ENCODE measurements at places on chromosomes 4 and X.
A peak's percentile ranks its signal among the peaks of the same experiment; 100 is the strongest.

DNA sequence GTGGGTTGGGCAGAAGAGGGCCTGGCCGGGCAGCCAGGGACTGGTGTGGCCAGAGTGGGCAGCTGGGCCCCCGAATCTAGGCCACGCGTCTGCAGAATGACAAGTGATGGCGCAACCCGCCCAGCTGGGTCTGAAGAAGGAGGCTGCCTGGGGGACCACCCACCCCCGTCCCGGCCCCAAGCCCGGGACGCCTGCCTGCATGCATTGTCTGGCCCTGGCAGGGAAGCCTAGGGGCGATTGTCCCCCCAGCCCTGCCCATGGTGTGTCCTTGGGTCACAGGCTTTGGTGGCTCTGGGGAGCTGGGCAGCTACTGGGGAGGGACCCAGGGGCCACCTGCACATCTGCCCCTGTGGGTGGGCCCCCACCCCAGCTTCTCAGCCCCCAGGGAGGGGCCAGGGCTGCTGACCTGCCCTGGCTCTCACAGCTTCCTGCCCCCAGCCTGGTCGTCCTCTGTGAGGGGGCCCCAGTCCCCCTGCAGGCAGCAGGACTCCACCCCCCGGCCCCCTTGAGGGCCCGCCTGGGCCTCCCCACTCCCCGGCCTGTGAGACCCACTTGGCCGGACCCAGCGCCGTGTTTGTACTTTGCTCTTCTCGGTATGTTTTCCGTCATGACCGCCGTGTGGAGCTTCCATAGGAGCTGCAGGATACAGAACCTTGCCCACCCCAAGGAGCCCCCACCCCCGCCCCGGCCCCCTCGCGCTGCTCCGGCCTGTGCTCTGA is 4.9 kb downstream of the FGFR3 start:
- H3K27ac ChIP-seq, result peak overlapping the region; percentile 96
- DNase-seq, result peak; percentile 52

GRCh38 chr4:119211867-119212233 is 663 bp upstream of the USP53 start:
- peaks cover 4% of the 10 kb centered on the region for H3K4me1 ChIP-seq
- DNase-seq, result no peak
- H3K27ac ChIP-seq, result peak overlapping the region; percentile 95
- peak overlapping the region; percentile 59 for H3K4me3 ChIP-seq
- H3K27me3 ChIP-seq, result no peaks in the 10 kb centered on the region

- H3K4me1 ChIP-seq, result peaks cover 4% of the 10 kb centered on the region
- peak overlapping the region; percentile 76 for H3K27ac ChIP-seq
- DNase-seq, result no peak
- H3K27me3 ChIP-seq, result no peaks in the 10 kb centered on the region
- no peak overlapping the region for H3K4me3 ChIP-seq
- H3K36me3 ChIP-seq, result no peaks in the 10 kb centered on the region
These were observed 98.0 kb downstream of the CDS1 start for GRCh38 chr4:84680956-84681355.

DNA sequence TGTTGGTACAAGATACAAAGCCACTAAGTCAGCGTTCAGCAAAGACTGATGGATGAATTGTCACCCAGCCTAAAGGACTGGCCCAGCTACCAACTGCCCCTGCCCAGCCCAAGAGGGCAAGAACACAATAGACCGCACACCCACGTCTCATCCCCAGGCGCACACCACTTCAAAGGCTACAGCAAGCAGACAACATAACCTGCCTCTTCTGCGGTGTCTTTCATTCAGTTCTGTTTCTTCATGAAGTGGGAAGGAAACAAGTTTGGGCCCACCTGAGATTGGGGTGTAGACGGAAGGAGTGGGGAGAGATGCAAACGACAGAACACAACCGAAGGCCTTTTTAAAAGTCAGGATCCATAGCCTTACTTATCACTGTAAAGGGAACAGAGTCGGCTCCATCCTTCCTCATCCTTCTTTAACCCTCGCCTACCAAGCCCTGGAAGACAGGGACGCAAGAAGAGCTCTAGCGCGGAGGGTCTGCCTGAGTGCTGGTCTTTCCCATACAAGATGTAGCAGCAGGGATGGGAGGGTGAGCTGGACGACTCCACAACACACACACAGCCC is 691 bp downstream of the SCARB2 start:
- no peak for DNase-seq
- H3K27ac ChIP-seq, result peak overlapping the region; percentile 99
- H3K36me3 ChIP-seq, result no peaks in the 10 kb centered on the region
- H3K4me1 ChIP-seq, result peaks cover 56% of the 10 kb centered on the region

GRCh38 chrX:24231641-24232179 is 82.2 kb downstream of the SUPT20HL2 start:
- H3K27ac ChIP-seq, result peak overlapping the region; percentile 40
- peaks cover 5% of the 10 kb centered on the region for H3K4me1 ChIP-seq
- no peaks in the 10 kb centered on the region for H3K27me3 ChIP-seq
- H3K4me3 ChIP-seq, result no peak overlapping the region

GRCh38 chr4:135359128-135359527 is 1157.5 kb upstream of the PABPC4L start:
- H3K27ac ChIP-seq, result no peak overlapping the region
- no peak overlapping the region for H3K4me3 ChIP-seq
- no peak for DNase-seq
- no peaks in the 10 kb centered on the region for H3K27me3 ChIP-seq
- H3K36me3 ChIP-seq, result no peaks in the 10 kb centered on the region
- H3K4me1 ChIP-seq, result no peaks in the 10 kb centered on the region

GRCh38 chr4:87530868-87531267 is 1.7 kb upstream of the SPARCL1 start:
- H3K27me3 ChIP-seq, result no peaks in the 10 kb centered on the region
- H3K4me1 ChIP-seq, result peaks cover 21% of the 10 kb centered on the region
- peak; percentile 23 for DNase-seq
- H3K36me3 ChIP-seq, result no peaks in the 10 kb centered on the region
- H3K4me3 ChIP-seq, result no peak overlapping the region

DNA sequence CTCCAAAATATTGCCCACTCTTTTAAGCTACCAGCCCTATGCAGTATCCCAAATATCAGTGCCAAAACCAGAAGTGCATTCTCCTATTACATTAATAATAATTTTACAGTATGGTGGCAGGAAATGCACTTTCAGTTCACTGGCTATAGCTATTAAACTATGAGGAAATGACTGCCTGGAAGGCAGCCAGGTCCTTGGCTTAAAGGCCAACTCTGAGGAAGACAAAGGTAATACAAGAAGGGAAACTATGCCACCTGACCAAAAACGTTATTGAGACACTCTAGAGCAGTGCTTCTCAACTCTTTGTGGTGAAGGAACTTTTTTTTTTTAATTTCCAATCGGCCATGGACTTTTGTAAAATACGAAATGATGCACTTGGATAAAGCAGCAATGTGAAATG is 133.6 kb upstream of the VAMP7 start:
- no peaks in the 10 kb centered on the region for H3K27me3 ChIP-seq
- H3K36me3 ChIP-seq, result no peaks in the 10 kb centered on the region

DNA sequence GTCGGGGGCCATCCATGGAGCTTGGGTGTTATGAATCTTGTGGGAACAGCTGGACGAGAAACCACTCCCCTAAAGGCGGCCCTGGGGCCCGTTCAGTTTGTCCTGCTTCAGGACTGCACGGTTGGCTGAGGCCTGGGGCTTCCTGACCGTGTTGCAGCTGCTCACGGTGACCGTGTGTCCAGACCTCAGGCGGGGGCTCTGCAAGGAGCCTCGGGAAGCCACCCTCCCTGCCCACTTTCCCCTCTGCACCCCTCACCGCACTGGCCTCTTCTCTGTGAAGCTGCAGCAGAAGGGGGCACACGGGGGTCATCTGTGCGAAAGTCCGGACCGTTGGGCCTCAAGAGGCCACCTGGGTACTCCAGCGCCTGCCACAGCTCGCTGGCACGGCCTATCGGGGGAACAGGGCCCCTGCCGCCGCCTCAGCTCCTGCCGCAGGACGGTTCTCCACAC is 29.4 kb downstream of the UVSSA start:
- DNase-seq, result no peak
- no peaks in the 10 kb centered on the region for H3K36me3 ChIP-seq
- H3K27me3 ChIP-seq, result no peaks in the 10 kb centered on the region
- no peak overlapping the region for H3K27ac ChIP-seq

- H3K27me3 ChIP-seq, result no peaks in the 10 kb centered on the region
- no peak for DNase-seq
- no peaks in the 10 kb centered on the region for H3K36me3 ChIP-seq
- no peaks in the 10 kb centered on the region for H3K4me1 ChIP-seq
These were observed 374.0 kb downstream of the EPHA5 start for GRCh38 chr4:65296246-65296645.

DNA sequence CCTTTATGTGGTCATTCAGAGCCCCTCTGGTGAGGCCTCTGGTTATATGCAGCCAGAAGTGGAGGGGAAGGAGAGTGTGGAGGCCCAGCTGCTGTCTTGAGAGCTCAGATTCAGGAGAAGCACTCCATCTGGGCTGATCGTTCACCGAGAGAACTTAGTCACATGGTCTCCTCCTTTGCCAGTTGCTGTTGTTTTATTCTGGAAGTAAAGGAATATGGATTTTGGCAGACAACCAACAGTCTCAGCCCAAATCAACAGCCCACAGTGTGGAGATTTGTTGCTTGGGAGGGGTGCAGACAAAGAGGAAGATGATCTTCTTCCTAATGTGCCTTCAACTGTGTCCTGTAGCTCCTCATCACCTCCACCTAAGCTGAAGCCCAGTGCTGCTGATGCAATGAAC is 355.4 kb downstream of the ANK2 start:
- H3K27me3 ChIP-seq, result no peaks in the 10 kb centered on the region
- H3K27ac ChIP-seq, result peak overlapping the region; percentile 58
- H3K4me1 ChIP-seq, result peaks cover 11% of the 10 kb centered on the region
- no peak for DNase-seq
- H3K36me3 ChIP-seq, result no peaks in the 10 kb centered on the region

- no peaks in the 10 kb centered on the region for H3K27me3 ChIP-seq
- no peak for DNase-seq
- H3K36me3 ChIP-seq, result no peaks in the 10 kb centered on the region
- no peaks in the 10 kb centered on the region for H3K4me1 ChIP-seq
- H3K27ac ChIP-seq, result no peak overlapping the region
These were observed 30.3 kb downstream of the ABLIM2 start for GRCh38 chr4:8128100-8128856.

- no peak overlapping the region for H3K4me3 ChIP-seq
- H3K36me3 ChIP-seq, result no peaks in the 10 kb centered on the region
- no peaks in the 10 kb centered on the region for H3K4me1 ChIP-seq
- no peak overlapping the region for H3K27ac ChIP-seq
These were observed 504 bp downstream of the PRRG3 start for GRCh38 chrX:151695583-151696340.

DNA sequence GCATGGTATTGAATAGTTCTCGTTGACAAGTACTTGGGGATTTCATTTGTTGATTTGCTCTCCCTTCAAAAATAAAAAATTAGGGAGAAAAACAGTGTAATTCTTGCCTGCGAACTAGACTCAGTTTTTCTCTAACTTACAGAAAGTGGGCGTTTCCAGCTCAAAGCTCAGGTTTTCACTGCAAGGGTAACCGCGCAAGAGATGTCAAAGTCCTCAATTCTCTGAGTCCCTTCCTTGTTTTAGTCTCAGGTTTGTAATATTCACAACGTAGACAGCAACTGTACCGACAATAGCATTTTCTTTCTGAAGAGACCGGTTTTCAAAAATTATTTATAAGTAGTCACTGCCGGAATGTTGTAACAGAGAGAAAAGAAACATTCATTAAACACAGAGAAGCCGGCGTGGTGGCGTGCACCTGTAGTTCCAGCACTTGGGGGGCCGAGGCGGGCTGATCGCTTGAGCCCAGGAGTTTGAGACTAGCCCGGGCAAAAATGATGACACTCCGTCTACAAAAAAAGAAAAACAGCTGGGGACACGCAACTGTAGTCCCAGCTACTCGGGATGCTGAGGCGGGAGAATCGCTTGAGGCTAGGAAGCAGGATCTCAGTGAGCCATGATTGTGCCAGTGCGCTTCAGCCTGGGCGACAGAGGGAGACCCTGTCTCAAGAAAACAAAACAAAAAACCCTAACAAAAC is 774 bp downstream of the ZCCHC4 start:
- H3K27ac ChIP-seq, result peak overlapping the region; percentile 79
- peak; percentile 51 for DNase-seq
- no peaks in the 10 kb centered on the region for H3K27me3 ChIP-seq

- peaks cover 8% of the 10 kb centered on the region for H3K4me1 ChIP-seq
- peak overlapping the region; percentile 7 for H3K27ac ChIP-seq
- H3K27me3 ChIP-seq, result peaks cover 19% of the 10 kb centered on the region
- DNase-seq, result no peak
- no peaks in the 10 kb centered on the region for H3K36me3 ChIP-seq
These were observed 105.2 kb downstream of the PHOX2B start for GRCh38 chr4:41643331-41643730.

- DNase-seq, result no peak
- H3K36me3 ChIP-seq, result no peaks in the 10 kb centered on the region
- no peak overlapping the region for H3K4me3 ChIP-seq
- H3K27ac ChIP-seq, result no peak overlapping the region
- H3K4me1 ChIP-seq, result peaks cover 3% of the 10 kb centered on the region
These were observed 108.9 kb downstream of the SORCS2 start for GRCh38 chr4:7301126-7301785.

DNA sequence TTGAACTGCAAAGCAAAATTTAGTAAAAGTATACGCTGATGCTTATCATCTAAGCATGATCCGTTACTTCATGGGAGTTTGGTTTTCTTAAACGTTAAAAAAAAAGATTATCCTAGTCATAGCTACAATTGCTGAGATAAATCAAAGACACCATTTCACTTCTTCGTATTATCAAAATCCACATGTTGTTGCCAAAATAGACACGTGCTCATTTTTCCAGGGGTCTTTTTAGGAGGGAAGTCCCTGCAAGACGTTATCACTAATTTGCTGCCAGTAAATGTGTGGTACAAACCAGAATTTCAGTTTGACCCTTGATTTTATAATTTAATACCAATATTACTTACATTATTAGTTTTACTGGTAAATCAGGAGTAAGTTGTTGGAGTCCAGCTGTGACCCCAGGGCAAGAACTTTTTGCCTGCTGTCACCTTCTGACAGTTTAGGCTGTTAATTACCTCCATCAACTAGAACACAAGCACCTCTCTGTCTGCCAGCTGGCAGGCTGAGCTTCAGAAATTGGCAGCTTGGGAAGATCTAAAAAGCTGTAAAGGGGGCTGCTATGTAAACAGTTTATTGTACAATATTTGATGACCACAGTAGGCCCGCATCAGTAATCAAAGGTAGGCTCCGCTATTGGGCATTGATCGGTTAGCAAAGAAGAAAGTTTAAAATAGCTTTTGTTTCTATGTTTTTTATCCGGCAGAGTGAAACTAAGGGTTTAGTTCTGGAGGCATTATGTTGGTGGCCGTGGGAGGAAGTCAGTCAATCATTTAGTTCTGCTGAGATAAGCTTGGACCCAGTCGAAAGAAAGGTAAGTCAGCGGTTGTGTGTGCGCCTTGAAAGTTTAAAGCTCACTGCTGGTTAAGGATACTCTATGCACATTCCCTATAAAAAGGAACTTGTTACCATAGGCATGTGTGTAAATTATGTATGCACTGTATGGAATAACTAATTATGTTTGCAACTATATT is 196.4 kb downstream of the FBXO8 start:
- H3K4me1 ChIP-seq, result no peaks in the 10 kb centered on the region
- no peak overlapping the region for H3K4me3 ChIP-seq
- no peak for DNase-seq
- H3K27me3 ChIP-seq, result no peaks in the 10 kb centered on the region

Data from hepatocyte (in vitro differentiated cells).